Metanephros (tissue), 2 donors: ENCODE measurements at places on chromosomes 7 and 10. TPM values are rescaled to one million over a fixed set of nuclear protein-coding genes. Genes with fewer than 3 reads are reported as not detected.

Gene TRIM73
- total RNA-seq = 6.3 TPM

Gene NPY
- total RNA-seq = 2.9 TPM

Gene PDE6C
- total RNA-seq = not detected

Gene STARD3NL
- total RNA-seq = 46.3 TPM

Gene FLNC
- 190 TPM for total RNA-seq

Gene CALCR
- total RNA-seq = 1.8 TPM

Gene EGR2
- 0.76 TPM for total RNA-seq
